ENCODE measurements at places on chromosomes 1 and 21.
A peak's percentile ranks its signal among the peaks of the same experiment; 100 is the strongest.

DNA sequence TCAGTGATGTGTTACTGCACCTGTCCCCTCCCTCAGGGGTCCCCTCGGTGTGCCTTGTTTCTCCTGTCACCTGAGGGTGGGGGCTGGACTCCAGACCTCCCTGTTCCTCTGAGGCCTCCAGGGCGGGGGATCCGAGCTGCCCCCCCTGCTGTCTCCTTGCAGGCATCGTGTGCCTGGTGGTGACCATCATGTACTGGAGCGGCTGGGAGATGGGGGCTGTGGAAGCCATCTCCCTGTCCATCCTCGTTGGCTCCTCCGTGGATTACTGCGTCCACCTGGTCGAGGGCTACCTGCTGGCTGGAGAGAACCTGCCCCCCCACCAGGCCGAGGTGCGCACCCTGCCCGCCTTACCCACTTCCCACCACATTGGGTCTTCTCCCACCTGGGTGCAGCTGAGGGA lies 56.4 kb downstream of the DISP3 start:
- no peak overlapping the region for H3K4me3 ChIP-seq
- H3K27me3 ChIP-seq = peaks cover 22% of the 10 kb centered on the region
- H3K27ac ChIP-seq = no peak overlapping the region
- H3K36me3 ChIP-seq = no peaks in the 10 kb centered on the region
- no peaks in the 10 kb centered on the region for H3K4me1 ChIP-seq

DNA sequence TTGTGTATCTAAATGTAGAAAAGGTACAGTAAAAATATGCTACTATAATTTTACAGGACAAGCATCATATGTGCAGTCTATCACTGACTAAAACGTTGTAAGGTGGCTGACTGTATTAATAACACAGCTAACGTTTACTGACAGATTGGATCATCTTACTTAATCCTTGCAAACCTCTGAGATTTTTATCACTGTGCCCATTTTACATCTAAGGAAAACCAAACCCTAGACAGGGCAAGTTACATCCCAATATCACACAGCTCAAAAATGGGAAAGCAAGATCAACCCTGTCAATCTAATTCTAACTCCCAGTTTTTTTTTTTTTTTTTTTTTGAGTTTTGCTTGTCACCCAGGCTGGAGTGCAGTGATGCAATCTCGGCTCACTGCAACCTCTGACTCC lies 7.5 kb upstream of the RIT1 start:
- no peaks in the 10 kb centered on the region for H3K4me1 ChIP-seq
- no peaks in the 10 kb centered on the region for H3K27me3 ChIP-seq
- peaks cover 97% of the 10 kb centered on the region for H3K36me3 ChIP-seq
- H3K4me3 ChIP-seq = no peak overlapping the region
- no peak for DNase-seq

GRCh38 chr1:168441745-168442144 lies 102.1 kb downstream of the XCL2 start:
- H3K4me1 ChIP-seq = peaks cover 8% of the 10 kb centered on the region
- H3K36me3 ChIP-seq = no peaks in the 10 kb centered on the region
- H3K4me3 ChIP-seq = no peak overlapping the region
- H3K27ac ChIP-seq = no peak overlapping the region
- peaks cover 14% of the 10 kb centered on the region for H3K27me3 ChIP-seq

DNA sequence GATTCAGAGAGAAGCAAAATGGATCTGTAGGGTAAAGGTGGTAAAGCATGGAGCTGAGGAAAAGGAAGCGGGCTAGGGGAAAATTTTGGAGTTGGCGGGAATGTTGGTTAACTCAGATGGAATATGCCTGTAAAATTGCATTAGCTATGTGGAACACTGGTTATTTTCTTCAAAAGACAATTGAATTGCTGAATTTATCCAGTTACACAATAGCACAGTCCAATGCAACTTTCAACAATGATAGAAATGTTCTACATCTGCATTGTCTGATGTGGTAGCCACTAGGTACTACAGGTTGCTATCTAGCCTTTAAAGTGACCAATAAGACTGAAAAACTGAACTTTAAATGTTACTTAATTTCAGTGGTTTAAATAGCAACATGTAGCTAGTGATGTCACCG lies 315.2 kb downstream of the ASTN1 start:
- peaks cover 9% of the 10 kb centered on the region for H3K4me1 ChIP-seq
- no peaks in the 10 kb centered on the region for H3K27me3 ChIP-seq
- DNase-seq = no peak
- no peaks in the 10 kb centered on the region for H3K36me3 ChIP-seq

- H3K4me3 ChIP-seq = no peak overlapping the region
- peak; percentile 87 for DNase-seq
- H3K27ac ChIP-seq = no peak overlapping the region
- H3K36me3 ChIP-seq = peaks cover 95% of the 10 kb centered on the region
These were observed 16.7 kb downstream of the ALX3 start for GRCh38 chr1:110053552-110054428.

DNA sequence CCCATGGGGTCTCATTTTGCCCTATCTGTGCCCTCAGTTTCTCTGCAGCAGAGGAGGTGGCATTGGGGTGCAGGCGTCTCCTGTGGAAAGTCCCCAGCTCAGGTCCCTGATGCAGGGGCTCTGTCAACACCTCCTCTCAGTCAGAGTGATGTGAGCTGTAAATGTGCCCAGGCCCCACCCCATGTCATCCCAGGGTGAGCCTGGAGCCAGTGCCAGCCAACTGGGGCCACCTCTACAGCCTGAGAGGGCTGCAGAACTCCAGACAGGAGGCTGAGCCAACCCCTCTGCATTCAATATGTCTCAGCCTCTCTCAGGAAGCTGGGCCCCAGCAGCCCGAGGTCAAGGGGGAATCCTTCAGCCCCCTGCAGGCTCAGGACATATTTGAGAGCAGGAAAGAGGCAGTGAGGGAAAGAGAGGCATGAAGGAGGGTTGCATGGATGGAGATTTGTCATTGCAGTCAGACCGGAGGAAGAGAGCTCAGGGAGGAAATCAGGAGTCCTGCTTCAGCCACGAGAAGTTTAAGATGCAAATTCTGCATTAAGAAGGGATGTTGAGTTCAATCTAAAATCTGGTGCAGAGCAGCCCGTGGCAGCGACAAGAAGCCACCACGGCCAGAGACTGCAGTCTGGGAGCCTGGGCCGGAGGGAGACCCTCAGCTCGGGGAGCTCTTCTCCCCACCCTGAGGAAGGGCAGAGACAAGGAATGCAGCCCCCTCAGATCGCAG lies 288.2 kb upstream of the VAMP3 start:
- no peaks in the 10 kb centered on the region for H3K4me1 ChIP-seq
- H3K27me3 ChIP-seq = peaks cover 9% of the 10 kb centered on the region
- H3K4me3 ChIP-seq = no peak overlapping the region
- H3K27ac ChIP-seq = no peak overlapping the region
- no peaks in the 10 kb centered on the region for H3K36me3 ChIP-seq
- DNase-seq = no peak

DNA sequence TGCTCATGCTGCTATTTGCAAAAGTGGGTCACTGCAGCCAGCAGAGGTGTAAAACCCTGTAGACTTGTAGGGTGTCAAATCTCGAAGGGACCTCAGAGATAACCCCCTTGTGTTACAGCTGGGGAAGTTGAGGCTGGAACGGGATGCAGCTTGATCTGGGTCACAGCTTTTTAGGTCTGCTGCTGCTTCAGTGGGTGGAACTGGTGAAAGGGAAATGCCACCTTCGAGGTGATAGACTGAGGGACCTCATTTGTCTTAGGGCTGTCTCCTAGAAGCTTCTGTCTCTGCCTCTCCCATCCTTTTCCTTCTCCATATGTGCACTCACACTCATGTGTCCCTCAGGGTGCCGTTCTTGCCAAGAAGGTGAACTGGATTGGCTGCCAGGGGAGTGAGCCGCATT lies 35.4 kb downstream of the QSOX1 start:
- no peak overlapping the region for H3K27ac ChIP-seq
- H3K4me3 ChIP-seq = no peak overlapping the region
- peaks cover 3% of the 10 kb centered on the region for H3K36me3 ChIP-seq
- no peaks in the 10 kb centered on the region for H3K4me1 ChIP-seq
- H3K27me3 ChIP-seq = no peaks in the 10 kb centered on the region

- no peak overlapping the region for H3K27ac ChIP-seq
- no peaks in the 10 kb centered on the region for H3K4me1 ChIP-seq
- H3K4me3 ChIP-seq = no peak overlapping the region
- peaks cover 5% of the 10 kb centered on the region for H3K36me3 ChIP-seq
- no peak for DNase-seq
These were observed 49.5 kb downstream of the CHML start for GRCh38 chr1:241590719-241591118.

- H3K27ac ChIP-seq = peak overlapping the region; percentile 81
- no peak for DNase-seq
- peaks cover 48% of the 10 kb centered on the region for H3K36me3 ChIP-seq
- no peaks in the 10 kb centered on the region for H3K27me3 ChIP-seq
These were observed 35.4 kb downstream of the GPR3 start for GRCh38 chr1:27427816-27428315.

- no peaks in the 10 kb centered on the region for H3K4me1 ChIP-seq
- H3K27ac ChIP-seq = no peak overlapping the region
- H3K4me3 ChIP-seq = no peak overlapping the region
These were observed 105.1 kb downstream of the COLGALT2 start for GRCh38 chr1:183932412-183932811.

DNA sequence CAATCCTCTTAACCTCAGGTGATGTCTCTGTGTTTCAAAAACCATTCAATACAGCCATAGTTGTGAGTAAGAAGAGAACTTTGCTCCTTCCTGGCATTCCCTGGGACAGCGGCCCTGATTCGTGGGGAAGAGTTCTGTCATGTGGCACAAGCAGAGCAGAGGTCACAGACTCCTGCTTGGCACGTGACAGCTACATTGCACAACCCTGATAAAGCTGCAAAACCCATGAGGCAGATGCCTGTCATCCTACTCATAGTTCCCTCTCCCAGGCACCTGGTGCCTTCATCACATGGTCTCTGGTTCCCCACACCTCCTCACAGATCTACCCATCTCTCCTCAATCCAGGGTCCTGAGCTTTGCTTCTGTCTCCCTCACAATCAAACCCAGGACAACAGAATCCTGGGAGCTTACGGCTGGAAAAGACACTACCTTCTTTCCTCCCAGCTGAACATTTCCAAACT lies 70.8 kb downstream of the PLPP3 start:
- no peak overlapping the region for H3K4me3 ChIP-seq
- H3K27ac ChIP-seq = no peak overlapping the region
- H3K4me1 ChIP-seq = peaks cover 12% of the 10 kb centered on the region
- no peaks in the 10 kb centered on the region for H3K36me3 ChIP-seq
- DNase-seq = no peak
- no peaks in the 10 kb centered on the region for H3K27me3 ChIP-seq

GRCh38 chr21:15659753-15660422 lies 69.9 kb upstream of the USP25 start:
- no peak for DNase-seq
- H3K36me3 ChIP-seq = no peaks in the 10 kb centered on the region
- H3K4me3 ChIP-seq = no peak overlapping the region
- H3K27ac ChIP-seq = no peak overlapping the region
- peaks cover 2% of the 10 kb centered on the region for H3K27me3 ChIP-seq

DNA sequence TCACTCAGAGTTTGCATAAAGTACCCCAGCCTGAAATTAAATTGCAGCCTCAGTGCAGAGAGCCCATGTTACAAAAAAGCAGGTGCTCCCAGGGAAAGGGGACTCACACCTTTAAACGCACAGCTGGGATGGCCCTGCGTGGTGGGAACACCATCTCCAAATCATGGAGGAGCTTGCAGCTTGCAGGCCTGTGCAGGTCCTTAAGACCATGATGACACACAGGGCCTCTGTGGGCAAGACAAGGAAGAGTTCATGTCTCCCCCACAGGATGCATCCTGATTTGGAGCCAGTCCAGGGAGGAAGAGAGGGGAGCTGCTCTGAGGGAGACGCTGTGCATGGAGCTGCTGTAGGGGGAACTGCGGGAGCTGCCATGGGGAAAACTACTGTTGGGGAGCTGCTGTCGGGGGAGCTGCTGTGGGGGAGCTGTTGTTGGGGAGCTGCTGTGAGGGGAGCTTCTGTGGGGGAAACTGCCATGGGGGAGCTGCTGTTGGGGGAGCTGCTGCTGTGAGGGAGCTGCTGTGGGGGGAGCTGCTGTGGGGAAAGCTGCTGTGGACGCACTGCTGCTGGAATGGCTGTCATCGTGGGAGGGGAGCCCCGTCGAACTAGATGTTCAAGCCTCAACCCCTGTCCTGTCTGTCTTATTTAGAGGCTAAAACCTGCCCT lies 113.9 kb downstream of the MATN1 start:
- H3K27me3 ChIP-seq = peaks cover 17% of the 10 kb centered on the region
- no peaks in the 10 kb centered on the region for H3K4me1 ChIP-seq

DNA sequence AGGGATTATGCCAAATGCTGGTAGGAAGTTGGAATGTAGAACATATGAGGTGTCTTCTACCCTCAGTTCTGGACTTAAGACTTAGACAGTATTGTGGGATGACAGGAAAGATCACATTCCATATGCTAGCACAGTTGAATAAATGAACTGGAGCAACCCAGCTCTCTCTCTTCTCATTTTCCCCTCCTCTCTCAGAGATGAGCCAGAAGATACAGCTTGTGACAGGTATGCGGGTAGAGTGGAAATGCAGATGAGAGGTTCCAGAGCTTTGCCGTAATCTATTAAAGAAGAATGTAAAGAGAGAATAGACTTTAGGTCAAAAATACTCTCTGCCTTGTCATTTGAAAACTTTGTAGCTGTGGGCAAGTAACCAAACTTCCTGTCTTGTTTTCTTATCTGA lies 32.5 kb upstream of the HMCN1 start:
- no peak for DNase-seq
- no peaks in the 10 kb centered on the region for H3K4me1 ChIP-seq
- no peak overlapping the region for H3K27ac ChIP-seq
- no peak overlapping the region for H3K4me3 ChIP-seq

- no peaks in the 10 kb centered on the region for H3K4me1 ChIP-seq
- peak; percentile 6 for DNase-seq
- H3K4me3 ChIP-seq = no peak overlapping the region
- H3K36me3 ChIP-seq = no peaks in the 10 kb centered on the region
- H3K27ac ChIP-seq = no peak overlapping the region
These were observed 15.3 kb downstream of the PYCR2 start for GRCh38 chr1:225908773-225909172.

DNA sequence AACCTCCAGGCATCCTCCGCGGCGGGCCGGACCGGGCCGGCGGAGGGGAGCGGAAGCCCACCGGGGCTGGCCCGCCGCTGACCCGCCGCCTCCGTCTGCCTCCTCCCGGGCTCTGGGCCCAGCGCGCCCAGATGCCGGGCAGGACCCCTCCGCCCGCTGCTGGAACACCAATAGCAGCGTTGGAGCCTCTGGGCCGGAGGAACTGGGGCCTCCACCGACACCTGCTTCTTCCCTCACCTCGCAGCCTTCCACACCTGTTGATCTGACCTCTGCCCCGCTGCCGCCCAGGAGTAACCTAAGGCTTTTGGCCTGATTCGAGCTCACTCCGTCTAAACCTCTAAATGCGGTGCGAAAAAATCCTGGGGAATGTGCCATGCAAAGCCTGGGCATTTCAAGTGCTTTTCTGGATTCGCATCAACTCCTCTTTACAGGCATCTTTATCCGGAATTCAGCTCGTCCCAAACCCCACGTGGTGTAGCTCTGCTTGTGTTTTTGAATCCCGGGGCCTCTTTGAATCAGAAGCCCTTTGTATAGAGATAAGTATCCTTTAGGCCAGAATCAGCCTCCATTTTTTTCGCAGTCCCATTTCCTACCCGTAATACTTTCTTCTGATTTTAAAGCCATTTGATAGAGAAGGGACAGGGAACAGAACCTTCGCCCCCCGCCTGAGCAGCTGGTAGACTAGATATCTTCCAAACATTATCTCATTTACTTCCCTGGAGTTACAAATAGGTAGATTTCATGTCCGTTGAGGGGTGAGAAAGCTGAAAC lies 680 bp upstream of the CNN3 start:
- H3K27me3 ChIP-seq = peaks cover 34% of the 10 kb centered on the region
- no peak overlapping the region for H3K4me3 ChIP-seq
- no peaks in the 10 kb centered on the region for H3K36me3 ChIP-seq
- H3K4me1 ChIP-seq = no peaks in the 10 kb centered on the region
